Activated CD8-positive, alpha-beta memory T cell treated with anti-CD3 and anti-CD28 coated beads, Interleukin-2, amount 10 ng/mL, durations not matched to agents 7 days and 5 days (primary cell): ENCODE measurements at places on chromosomes 1 and 21. TPM values are rescaled to one million over a fixed set of nuclear protein-coding genes. Genes with fewer than 3 reads are reported as not detected.

LYPD8 gene
- not detected for total RNA-seq

MAP3K7CL gene
- total RNA-seq, result 9.5 TPM

CLCA2 gene
- not detected for total RNA-seq

USP16 gene
- 26.7 TPM for total RNA-seq

OR2L2 gene
- not detected for total RNA-seq

TTC3 gene
- total RNA-seq, result 44.0 TPM

REN gene
- total RNA-seq, result not detected

ELF3 gene
- total RNA-seq, result 0.16 TPM

FCRL2 gene
- not detected for total RNA-seq

DNA sequence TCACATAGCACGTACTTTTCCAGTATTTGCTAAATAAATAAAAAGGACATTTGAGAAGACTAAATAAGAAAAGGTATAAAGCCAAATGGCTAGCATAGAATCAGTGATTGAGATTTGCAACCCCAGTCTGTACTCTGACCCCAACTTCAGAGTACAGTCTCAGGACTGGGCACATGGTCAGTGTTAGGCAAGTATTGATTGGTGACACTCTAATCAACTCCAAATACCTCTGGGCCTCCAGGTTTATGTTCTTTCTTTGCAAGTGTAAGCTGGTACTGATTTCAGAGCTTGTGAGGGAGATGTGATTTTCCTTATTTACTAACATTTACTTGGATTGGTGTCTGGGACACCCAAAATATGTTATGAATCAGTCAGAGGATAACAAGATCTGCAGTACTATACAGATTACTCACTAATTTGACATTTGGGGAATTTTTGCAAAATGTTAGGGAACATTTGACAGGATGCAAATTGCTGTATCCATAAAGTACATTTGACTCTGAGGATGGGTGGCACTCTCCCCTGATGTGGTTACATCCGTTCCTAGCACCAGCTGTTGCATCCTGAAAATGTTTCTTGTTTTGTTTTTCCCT, 34.2 kb downstream of the LMO4 start:
- DNase-seq, result no peak
- H3K27me3 ChIP-seq, result no peaks in the 10 kb centered on the region
- no peak overlapping the region for H3K27ac ChIP-seq
- H3K36me3 ChIP-seq, result peaks cover 8% of the 10 kb centered on the region
- H3K4me3 ChIP-seq, result no peak overlapping the region

- peak overlapping the region; percentile 67 for H3K4me3 ChIP-seq
- peak; percentile 41 for DNase-seq
- H3K27me3 ChIP-seq, result peaks cover 77% of the 10 kb centered on the region
- peak overlapping the region; percentile 56 for H3K27ac ChIP-seq
Measured at GRCh38 chr1:64505944-64506655, 36.2 kb downstream of the CACHD1 start.

- H3K4me1 ChIP-seq, result peaks cover 12% of the 10 kb centered on the region
- H3K27ac ChIP-seq, result peak overlapping the region; percentile 49
- peaks cover 9% of the 10 kb centered on the region for H3K27me3 ChIP-seq
- H3K36me3 ChIP-seq, result no peaks in the 10 kb centered on the region
Measured at GRCh38 chr1:232793944-232794343, 11.3 kb upstream of the MAP10 start.

GRCh38 chr1:225182716-225183115, 245.1 kb downstream of the LBR start:
- no peak overlapping the region for H3K27ac ChIP-seq
- H3K27me3 ChIP-seq, result peaks cover 5% of the 10 kb centered on the region
- peaks cover 16% of the 10 kb centered on the region for H3K4me1 ChIP-seq
- DNase-seq, result no peak
- H3K4me3 ChIP-seq, result no peak overlapping the region
- no peaks in the 10 kb centered on the region for H3K36me3 ChIP-seq

DNA sequence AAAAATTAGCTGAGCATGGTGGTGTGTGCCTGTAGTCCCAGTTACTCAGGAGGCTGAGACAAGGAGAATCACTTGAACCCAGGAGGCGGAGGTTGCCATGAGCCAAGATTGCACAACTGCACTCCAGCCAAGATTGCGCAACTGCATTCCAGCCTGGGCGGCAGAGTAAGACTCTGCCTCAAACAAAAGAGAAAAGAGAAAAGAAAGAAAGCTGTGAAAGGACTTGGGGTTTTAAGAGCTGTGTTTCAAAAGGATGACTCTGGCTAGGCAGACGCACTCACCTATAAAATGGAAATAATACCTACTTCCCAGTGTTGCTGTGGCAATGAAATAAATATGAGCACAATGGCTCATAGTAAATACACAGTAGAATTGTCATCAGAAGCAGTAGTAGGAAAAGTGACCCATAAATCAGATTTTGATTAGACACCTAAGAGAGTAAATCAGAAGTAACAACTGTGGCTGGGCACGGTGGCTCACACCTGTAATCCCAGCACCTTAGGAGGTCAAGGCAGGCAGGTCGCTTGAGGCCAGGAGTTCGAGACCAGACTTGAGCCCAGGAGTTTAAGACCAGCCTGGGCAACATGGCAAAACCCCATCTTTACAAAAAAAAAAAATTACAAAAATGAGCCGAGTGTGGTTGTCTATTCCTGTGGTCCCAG, 45.9 kb upstream of the PUM1 start:
- no peaks in the 10 kb centered on the region for H3K4me1 ChIP-seq
- no peak overlapping the region for H3K27ac ChIP-seq
- no peak for DNase-seq
- no peaks in the 10 kb centered on the region for H3K36me3 ChIP-seq
- H3K27me3 ChIP-seq, result peaks cover 12% of the 10 kb centered on the region

DNA sequence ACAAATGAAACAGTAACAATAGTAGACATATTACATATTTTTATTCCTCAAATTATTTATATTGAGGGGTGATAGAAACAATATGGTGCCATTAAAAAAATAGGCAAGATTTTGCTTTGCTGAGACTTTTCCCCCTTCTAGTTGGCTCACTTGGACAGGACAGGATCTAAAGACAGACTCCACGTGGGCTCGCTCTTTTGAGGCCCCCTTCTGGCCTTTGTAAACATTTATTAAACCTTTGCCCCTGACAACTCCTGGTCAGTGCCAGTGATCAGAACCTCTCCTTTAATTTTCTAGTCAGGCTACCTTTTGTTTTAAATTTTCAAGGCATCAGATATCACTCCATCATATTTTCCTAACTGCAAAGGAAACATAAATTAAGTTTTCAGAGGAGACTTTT, 49.7 kb upstream of the IFI44L start:
- H3K4me1 ChIP-seq, result no peaks in the 10 kb centered on the region
- no peak overlapping the region for H3K27ac ChIP-seq
- no peaks in the 10 kb centered on the region for H3K27me3 ChIP-seq
- no peak for DNase-seq

GRCh38 chr1:109256971-109257681, 7.8 kb downstream of the CELSR2 start:
- DNase-seq, result no peak
- no peaks in the 10 kb centered on the region for H3K4me1 ChIP-seq
- H3K36me3 ChIP-seq, result no peaks in the 10 kb centered on the region
- H3K4me3 ChIP-seq, result no peak overlapping the region
- H3K27me3 ChIP-seq, result no peaks in the 10 kb centered on the region
- no peak overlapping the region for H3K27ac ChIP-seq

DNA sequence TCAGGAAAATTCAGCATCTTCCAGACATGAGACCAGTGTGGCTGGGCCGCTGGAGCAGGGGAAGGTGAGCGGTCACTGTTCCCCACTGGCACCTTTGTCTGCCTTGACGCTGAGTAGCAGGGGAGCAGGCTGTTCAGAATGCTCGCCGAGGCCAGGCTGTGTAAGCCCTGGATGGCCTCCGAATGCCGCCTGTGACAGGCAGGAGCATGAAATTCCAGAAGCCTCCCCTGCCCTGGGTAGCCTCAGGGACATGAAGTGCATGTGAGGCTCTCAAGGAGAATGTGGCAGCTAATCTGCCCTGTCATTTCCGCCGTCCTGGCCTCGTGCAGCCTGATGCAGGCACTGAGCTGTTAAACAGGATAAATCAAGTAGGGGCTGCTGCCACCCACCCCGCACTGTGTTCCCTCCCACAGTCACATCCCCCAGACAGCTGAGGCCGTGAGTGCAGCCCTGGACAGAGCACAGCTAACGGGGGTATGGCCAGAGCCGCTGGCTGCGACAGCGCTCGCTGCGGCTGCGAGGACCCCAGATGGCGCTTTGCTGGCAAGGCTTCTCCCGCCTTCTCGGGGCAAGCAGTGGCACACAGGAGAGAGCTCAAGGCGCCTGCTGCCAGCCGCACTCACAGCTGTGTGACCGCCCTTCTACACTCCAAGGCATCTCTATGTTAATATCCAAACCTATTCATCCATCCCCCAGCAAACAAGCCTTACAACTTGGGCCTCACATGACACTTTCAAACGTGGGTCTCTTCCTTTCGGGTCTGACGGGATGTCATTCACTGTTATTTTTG, 105.0 kb upstream of the COL6A1 start:
- H3K4me1 ChIP-seq, result peaks cover 3% of the 10 kb centered on the region
- H3K27ac ChIP-seq, result no peak overlapping the region
- no peaks in the 10 kb centered on the region for H3K36me3 ChIP-seq
- peaks cover 16% of the 10 kb centered on the region for H3K27me3 ChIP-seq
- no peak overlapping the region for H3K4me3 ChIP-seq

DNA sequence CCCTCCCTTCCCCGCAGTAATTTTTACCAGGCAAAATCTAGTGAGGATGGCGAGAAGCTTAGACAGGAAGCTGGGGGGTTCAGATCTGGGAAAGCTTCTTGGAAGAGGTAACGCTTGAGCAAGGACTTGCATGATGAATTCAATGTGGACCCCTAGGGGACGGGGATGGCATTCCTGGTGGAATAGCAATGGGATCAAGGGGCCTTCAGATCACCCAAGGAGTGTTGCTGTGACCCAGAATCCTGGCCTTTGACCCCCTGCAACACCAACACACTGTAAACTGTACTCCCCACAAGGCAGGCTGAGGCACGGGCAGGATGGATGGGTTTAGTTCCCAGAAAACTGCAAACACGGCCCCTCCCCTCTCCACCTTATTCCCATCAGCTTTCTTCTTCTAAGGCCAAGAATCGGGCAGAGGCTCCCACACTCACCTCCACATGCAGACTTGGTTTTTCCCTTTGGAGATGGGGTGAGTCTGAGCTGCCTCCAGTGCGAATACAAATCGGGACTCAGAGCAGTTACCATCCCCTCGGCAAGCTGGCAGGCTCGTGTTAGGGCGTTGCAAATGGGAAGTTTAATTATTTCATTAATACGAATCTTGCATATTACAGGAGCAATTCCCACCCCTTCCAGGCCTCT, 20.1 kb downstream of the DISP3 start:
- no peaks in the 10 kb centered on the region for H3K4me1 ChIP-seq
- H3K27me3 ChIP-seq, result peaks cover 7% of the 10 kb centered on the region
- DNase-seq, result no peak
- H3K36me3 ChIP-seq, result no peaks in the 10 kb centered on the region

GRCh38 chr1:74368335-74368734, 133.1 kb downstream of the TNNI3K start:
- no peak overlapping the region for H3K4me3 ChIP-seq
- H3K4me1 ChIP-seq, result no peaks in the 10 kb centered on the region
- H3K36me3 ChIP-seq, result no peaks in the 10 kb centered on the region

- no peaks in the 10 kb centered on the region for H3K36me3 ChIP-seq
- no peak overlapping the region for H3K4me3 ChIP-seq
- H3K27me3 ChIP-seq, result no peaks in the 10 kb centered on the region
- no peak overlapping the region for H3K27ac ChIP-seq
- H3K4me1 ChIP-seq, result peaks cover 51% of the 10 kb centered on the region
Measured at GRCh38 chr1:234878288-234878687, 250.3 kb downstream of the TOMM20 start.

- DNase-seq, result no peak
- peaks cover 2% of the 10 kb centered on the region for H3K27me3 ChIP-seq
- no peak overlapping the region for H3K27ac ChIP-seq
- H3K4me3 ChIP-seq, result no peak overlapping the region
Measured at GRCh38 chr1:220769205-220769604, 17.5 kb upstream of the MTARC1 start.

DNA sequence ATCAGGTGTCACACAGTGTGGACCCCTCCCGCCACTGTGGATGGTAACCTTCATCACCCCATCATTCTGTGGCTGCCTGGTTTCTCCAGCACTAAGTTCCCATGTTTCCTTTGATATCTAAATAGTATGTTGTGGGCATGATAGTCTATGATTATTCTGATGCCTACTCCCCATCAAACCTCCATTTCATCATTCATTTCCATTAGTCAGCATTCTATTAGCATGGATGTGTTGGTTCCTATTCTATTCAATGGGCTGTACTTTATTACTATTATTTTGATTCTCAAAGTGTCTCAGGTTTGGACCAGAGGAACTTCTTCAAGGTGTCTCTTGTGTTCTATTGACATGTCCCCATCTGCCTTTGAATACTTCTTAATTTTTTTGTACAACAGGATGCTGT, 112.0 kb downstream of the DISC1 start:
- no peak overlapping the region for H3K27ac ChIP-seq
- no peaks in the 10 kb centered on the region for H3K4me1 ChIP-seq
- no peak for DNase-seq

DNA sequence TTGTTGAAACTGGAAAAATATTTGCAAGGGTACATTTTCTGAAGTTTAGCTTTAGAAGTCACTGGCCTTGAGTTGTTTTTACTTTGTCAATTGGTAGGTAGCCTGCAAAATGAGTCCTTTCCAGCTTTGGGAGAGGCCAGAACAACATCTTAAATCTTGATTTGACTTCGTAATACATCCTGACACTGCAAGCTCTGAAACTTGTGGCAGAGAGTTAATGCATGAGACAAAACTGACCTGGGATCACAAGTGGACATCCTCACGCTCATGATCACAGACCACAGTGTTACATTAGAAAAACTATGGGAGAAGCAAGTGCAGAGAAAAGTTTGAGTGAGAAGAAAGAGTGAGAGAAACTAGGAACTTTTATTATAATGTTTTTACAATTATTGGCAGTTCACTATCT, 550.9 kb downstream of the USP25 start:
- no peaks in the 10 kb centered on the region for H3K4me1 ChIP-seq
- H3K27ac ChIP-seq, result no peak overlapping the region
- DNase-seq, result no peak
- no peak overlapping the region for H3K4me3 ChIP-seq
